H7 (cell line): ENCODE measurements at places on chromosomes 16 and 17.
A peak's percentile ranks its signal among the peaks of the same experiment; 100 is the strongest.

DNA sequence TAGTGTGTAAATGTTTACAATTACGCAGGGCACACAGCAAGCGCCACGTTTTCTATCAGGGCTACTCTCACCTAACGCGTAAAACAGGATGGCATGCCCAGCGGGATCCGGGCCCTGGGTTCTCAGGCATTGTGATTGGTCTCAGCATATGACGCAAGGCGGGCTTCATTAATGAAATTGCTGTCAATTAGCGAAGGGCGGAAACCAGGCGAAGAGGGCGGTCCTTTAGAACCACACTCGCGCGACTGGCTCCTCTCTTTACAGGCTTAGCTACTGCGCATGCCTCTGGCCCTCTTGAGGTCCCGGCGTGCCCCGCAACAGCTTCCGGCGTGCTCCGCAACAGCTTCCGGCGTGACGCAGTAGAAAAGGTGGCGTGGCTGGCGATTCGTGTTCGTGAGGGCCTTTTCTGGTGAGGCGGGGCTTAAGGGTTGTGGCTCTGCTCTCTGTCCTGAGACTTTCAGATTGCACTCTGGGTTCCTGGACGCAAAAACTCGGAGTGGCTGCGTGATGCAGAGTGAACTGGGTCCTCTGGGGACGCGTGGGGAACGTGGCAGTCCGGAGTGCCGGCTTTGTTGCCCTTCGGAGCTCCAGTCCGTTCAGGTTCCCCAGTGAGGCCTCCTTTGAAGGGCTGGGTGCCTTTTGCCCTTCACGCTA is 9.2 kb downstream of the OR2C1 start:
- DNase-seq = peak; percentile 30

- no peak for DNase-seq
Observed at GRCh38 chr17:50204431-50204830, 3.0 kb upstream of the COL1A1 start.

DNA sequence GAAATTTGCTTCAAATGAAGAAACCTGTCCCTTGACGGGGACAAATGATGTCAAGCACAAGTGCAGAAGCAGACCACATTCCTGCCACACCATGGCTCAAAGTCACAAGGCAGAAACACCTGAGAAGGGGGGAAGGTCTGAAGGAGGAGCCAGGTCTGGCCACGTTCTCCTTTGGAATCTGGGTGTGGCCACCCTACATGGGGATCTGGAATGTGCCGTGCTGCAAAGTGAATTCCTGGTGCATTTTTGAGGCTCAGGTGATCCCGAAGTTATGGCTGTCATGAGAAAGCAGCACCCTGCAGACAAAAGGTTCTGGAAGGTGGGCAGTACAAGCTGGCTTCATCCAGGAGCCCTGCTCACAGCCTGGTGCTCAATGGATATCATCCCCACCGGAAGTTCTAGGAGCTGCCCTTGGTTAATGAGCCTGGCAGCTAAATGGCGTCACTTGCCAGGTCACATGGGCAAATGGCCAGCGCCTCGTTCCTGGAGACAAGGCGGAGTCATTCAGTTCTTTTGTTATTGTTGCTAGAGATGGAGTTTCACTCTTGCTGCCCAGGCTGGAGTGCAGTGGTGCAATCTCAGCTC is 20.1 kb upstream of the ADCY9 start:
- peak; percentile 60 for DNase-seq

- DNase-seq = no peak
Observed at GRCh38 chr16:84382396-84382795, 14.1 kb downstream of the ATP2C2 start.

DNA sequence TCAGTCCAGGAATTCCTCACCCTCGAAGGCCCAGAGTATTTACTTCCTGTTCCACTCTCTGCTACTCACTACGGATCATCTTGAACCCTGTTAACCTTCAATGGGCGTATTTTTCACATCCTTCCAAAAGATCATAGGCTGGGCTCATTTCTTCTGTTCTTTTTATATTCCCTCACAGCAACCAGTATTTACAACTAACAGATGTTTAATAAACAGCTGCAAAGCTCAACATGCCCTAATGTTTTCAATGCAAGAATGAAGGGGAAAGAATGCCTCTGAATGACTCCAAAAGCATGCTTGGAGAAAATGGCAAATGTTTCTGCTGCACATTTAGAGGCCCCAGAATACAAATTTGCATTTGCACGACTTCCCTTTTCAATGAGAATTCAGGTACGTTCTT is 174.9 kb downstream of the ZFHX3 start:
- no peak for DNase-seq

- no peak for DNase-seq
Observed at GRCh38 chr17:20998571-20999043, 44.2 kb downstream of the USP22 start.

DNA sequence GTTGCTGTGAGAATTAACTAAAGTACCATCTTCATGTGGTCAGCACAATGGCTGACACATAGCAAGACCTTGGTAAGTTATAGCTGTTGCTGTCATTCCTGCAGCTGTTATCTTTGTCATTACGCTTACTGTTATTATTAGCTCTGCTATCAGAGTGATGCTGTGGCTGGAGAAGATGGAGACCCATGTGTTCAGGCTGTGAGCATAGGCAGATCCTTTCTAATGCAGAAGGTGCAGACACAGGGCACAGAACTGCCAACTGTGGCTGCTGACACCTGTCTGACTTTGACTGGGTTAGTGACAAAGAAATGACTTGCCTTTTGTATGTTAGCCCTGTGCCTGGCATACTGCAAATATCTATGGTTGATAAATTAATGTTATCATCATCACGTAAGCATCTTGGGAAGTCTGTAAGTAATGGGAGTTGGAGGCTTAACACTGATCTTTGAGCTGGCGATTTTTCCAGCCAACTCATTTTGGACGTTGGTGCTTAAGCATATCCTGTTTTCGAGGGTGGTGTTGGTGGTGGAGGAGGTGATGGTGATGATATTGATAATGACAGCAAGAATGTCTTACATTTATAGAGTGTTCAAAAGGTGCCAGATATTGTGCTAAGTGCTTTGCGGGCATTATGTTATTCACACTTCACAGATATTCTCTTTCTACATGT is 695.3 kb downstream of the WWOX start:
- DNase-seq = no peak

GRCh38 chr16:79012671-79013434 is 587.7 kb downstream of the MAF start:
- peak; percentile 40 for DNase-seq

GRCh38 chr16:29308644-29309546 is 97.6 kb downstream of the NPIPB11 start:
- DNase-seq = no peak

DNA sequence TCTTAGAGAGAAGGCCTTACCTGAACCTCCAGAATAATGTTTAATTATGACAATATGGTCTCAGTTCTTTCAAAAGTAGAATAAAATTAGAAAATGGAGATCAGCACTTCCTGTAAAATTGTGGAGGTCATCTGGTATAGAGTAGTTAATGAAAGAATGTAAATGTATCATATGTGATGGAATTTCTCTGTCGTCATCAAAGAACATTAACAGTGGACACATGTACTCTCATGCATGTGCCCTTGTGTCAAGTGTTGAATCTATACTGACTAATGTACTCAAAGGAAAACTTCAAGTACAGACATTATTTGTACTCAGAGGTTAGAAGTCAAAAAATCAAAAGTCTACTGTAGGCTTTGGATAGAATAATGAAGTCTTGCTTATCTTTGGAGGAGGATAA is 129.2 kb upstream of the MYOCD start:
- DNase-seq = no peak

GRCh38 chr17:55705847-55706246 is 16.8 kb downstream of the TMEM100 start:
- no peak for DNase-seq
